ENCODE measurements at places on chromosomes 3 and 15. TPM values are rescaled to one million over a fixed set of nuclear protein-coding genes. Genes with fewer than 3 reads are reported as not detected.
A peak's percentile ranks its signal among the peaks of the same experiment; 100 is the strongest.

DNA sequence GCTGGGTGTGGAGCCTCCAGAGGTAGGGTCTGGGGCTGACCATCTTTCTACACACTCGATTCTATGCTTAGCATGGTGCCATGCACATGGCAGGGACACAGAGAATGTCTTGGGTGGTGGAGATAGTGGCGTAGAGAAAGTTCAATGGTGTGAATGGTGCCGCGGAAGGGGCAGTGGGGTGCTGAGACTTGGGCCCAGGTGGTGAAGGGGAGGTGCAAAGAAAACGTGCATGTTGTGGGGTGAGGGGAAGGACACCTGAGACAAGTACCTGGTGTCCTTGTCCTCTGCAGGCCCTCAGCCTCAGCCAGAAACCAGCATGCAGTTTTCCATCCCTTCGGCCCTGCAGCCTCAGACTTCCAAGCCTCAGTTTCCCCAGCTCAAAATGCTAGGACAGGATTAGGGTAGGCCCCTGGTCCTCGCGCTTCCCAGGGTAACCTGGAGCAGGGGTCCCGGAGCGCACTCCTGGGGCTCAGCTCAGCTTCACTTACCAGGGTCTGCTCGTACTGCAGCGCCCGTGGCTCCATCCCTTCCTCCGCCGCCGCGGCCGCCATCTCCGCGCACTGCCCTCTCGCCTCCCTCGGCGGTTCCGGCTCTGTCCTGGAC lies 375 bp downstream of the CLCN2 start:
- H3K27ac ChIP-seq, result peak overlapping the region; percentile 58
- H3K4me3 ChIP-seq, result peak overlapping the region; percentile 89
- H3K27me3 ChIP-seq, result peaks cover 9% of the 10 kb centered on the region
- peaks cover 13% of the 10 kb centered on the region for H3K36me3 ChIP-seq
- peaks cover 18% of the 10 kb centered on the region for H3K4me1 ChIP-seq

Gene UQCRC1
- 165 TPM for total RNA-seq

Gene ISL2
- total RNA-seq, result 1.4 TPM

- DNase-seq, result no peak
- peak overlapping the region; percentile 85 for H3K4me3 ChIP-seq
- peaks cover 13% of the 10 kb centered on the region for H3K36me3 ChIP-seq
- peaks cover 39% of the 10 kb centered on the region for H3K27me3 ChIP-seq
- H3K4me1 ChIP-seq, result peaks cover 7% of the 10 kb centered on the region
Measured at GRCh38 chr3:184568924-184569829, 7.6 kb downstream of the EPHB3 start.

DNA sequence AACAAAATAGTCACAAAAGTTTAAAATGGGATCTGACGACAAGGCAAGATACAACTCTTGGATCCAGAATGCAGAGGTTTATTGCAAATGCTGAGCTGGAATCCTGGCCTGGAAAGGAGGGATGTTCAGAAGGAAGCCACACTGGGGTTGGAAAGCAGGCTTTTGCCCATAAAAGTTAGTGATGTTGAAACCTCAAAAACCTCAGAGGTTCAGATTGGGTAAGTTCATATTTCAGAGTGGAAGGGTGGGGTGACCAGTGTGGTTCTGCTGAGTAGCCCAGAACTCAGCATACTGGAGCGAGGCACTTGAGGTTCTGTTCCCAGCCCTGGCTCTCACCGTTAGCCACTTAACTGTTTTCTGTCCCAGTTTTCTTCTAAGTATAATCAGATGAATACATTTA lies 114.0 kb upstream of the OSTN start:
- no peaks in the 10 kb centered on the region for H3K36me3 ChIP-seq
- H3K27me3 ChIP-seq, result no peaks in the 10 kb centered on the region
- no peaks in the 10 kb centered on the region for H3K4me1 ChIP-seq
- no peak overlapping the region for H3K4me3 ChIP-seq
- H3K27ac ChIP-seq, result no peak overlapping the region

DNA sequence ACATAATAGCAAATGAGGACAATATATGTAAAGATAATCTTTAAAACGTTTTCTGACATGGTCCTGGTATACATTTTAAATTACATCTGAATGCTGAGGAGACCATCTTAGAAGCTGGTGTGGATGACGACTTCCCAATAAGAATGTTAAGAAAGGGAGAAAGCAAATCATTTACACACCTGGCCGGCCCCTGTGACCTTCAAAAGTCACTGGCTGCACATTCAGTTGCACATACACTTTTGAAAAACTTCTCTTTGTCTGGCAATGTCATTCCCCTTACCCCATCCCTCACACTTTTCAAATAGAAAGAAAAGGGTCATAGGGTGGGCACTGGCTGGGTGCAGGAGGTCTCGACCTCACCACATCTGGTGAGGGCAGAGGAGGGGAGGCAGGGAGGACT lies 391.0 kb downstream of the MECOM start:
- H3K36me3 ChIP-seq, result no peaks in the 10 kb centered on the region
- H3K27me3 ChIP-seq, result no peaks in the 10 kb centered on the region
- H3K4me1 ChIP-seq, result peaks cover 5% of the 10 kb centered on the region
- no peak for DNase-seq
- no peak overlapping the region for H3K27ac ChIP-seq

- no peak overlapping the region for H3K27ac ChIP-seq
- H3K4me3 ChIP-seq, result no peak overlapping the region
- no peak for DNase-seq
- peaks cover 11% of the 10 kb centered on the region for H3K36me3 ChIP-seq
- no peaks in the 10 kb centered on the region for H3K27me3 ChIP-seq
Measured at GRCh38 chr15:51460796-51461195, 119.3 kb downstream of the GLDN start.

DNA sequence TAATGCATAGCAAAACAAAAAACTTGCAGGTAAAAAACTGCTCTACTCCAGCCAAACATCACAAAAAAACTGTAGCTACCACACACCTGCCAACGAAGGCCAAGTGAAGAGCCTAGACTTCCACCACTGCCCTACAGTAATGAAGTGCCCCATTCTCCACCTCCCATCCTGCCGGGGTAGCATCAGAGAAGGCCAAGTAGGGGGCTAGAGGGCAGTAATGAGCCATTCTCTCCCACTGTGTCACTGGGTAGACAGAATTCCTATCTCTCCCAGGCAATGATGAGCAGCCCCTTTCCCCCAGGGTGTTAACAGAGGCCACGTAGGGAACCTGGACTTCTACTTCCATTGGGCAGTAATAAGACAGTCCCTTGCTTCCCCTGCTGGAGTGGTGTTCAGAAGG lies 9.5 kb downstream of the SEC22C start:
- peaks cover 5% of the 10 kb centered on the region for H3K4me1 ChIP-seq
- peak; percentile 70 for DNase-seq
- H3K27me3 ChIP-seq, result peaks cover 2% of the 10 kb centered on the region
- no peak overlapping the region for H3K4me3 ChIP-seq
- peak overlapping the region; percentile 33 for H3K27ac ChIP-seq
- peaks cover 28% of the 10 kb centered on the region for H3K36me3 ChIP-seq

DNA sequence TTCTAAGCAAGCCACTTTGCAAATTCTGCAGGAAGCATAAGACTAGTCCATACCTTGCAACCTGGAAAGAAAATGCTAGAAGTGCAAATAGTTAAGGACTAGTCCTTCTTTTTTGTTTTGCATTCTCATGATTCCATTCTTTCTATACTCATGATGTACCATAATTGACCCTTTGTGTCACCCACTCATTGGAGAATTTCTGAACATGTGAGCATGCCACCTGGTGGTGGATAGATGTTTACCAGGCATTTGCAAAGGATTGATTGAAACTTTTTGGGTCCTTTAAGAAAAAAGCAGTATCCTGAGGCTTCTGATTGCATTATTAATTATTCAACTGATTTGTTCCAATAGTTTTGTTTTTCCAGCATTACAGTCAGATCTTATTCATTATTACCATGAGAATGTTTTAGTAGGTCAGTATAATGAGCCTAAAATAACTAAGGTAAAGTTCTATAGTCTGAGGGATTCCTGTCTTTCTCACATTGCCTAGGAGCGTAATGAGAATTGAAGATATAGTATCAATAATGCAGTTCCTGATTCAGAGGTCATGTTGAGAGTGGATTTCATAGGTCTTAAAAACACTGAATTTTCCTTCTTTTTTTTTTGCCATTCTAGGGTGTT lies 20.2 kb upstream of the DIPK2A start:
- no peaks in the 10 kb centered on the region for H3K27me3 ChIP-seq
- H3K27ac ChIP-seq, result no peak overlapping the region
- no peaks in the 10 kb centered on the region for H3K4me1 ChIP-seq

Gene CLK3
- total RNA-seq, result 81.7 TPM

- DNase-seq, result no peak
- H3K27ac ChIP-seq, result no peak overlapping the region
- H3K36me3 ChIP-seq, result peaks cover 8% of the 10 kb centered on the region
- H3K4me3 ChIP-seq, result no peak overlapping the region
- H3K4me1 ChIP-seq, result peaks cover 13% of the 10 kb centered on the region
- peaks cover 8% of the 10 kb centered on the region for H3K27me3 ChIP-seq
Measured at GRCh38 chr15:100205549-100206295, 136.1 kb downstream of the ADAMTS17 start.

- no peak for DNase-seq
- H3K4me1 ChIP-seq, result no peaks in the 10 kb centered on the region
- peaks cover 7% of the 10 kb centered on the region for H3K27me3 ChIP-seq
- H3K27ac ChIP-seq, result no peak overlapping the region
- no peaks in the 10 kb centered on the region for H3K36me3 ChIP-seq
- H3K4me3 ChIP-seq, result no peak overlapping the region
Measured at GRCh38 chr3:128408693-128409623, 57.7 kb downstream of the DNAJB8 start.

DNA sequence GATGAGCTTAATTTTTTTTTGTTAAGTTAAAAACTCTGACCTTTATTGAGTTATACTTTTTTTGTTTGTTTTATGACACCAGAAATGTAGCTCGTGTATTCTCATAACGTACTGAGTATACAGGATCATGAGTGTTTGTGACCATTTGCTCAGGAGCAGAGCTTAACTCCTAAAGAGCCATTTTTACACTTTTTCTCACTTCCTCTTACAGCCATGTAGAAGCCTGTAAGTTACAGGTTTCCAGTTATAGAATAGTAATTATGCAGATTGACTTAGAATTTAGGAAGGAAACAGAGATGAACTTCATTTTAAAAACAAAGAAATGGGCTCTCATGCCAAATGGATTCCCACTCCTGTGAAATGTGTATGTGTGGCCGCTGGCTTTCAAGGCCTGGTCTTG lies 151.7 kb downstream of the MCTP2 start:
- peaks cover 1% of the 10 kb centered on the region for H3K27me3 ChIP-seq
- H3K4me1 ChIP-seq, result peaks cover 15% of the 10 kb centered on the region
- no peaks in the 10 kb centered on the region for H3K36me3 ChIP-seq
- no peak overlapping the region for H3K4me3 ChIP-seq
